ENCODE measurements at places on chromosomes 1 and 21.

DNA sequence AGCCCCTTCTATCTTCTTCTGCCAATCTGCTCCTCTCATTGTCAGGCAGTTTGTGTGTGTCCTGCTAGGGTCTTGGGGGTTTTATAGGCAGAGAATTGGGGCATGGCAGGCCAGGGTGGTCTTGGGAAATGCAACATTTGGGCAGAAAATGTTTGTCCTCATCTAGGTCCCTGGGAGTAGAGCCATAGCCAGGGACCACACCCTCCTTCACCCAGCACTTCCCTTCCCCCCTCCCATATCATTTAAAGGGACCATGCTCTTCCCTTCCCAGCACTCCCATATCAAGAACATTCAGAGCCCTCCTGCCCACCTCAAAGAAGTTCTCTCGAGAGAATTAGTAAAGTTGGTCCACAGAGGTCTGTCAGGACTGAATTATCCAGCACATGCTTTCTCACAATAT lies 41.7 kb downstream of the ZNF697 start:
- no peak for DNase-seq

- DNase-seq, result no peak
Measured at GRCh38 chr1:232319518-232320210, 310.3 kb downstream of the SIPA1L2 start.

DNA sequence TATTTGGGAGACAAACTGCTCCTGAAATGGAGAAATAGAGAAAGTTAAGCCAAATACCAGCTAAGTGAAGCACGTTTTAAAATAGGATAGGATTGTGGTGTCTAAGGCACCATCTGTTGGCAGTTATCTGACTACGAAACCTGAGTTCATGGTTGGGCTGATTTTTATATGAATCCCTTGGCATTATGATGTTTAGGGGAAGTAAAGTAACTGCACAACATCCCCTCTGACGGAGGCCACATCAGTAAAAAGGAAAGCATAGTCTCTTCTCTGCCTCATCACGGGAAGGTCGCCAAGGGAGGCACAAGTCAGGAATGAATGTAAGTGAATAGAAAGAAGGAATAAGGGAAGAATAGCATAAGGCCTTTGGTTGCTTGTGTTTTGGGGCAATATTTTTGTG lies 128.0 kb downstream of the PRRX1 start:
- no peak for DNase-seq

DNA sequence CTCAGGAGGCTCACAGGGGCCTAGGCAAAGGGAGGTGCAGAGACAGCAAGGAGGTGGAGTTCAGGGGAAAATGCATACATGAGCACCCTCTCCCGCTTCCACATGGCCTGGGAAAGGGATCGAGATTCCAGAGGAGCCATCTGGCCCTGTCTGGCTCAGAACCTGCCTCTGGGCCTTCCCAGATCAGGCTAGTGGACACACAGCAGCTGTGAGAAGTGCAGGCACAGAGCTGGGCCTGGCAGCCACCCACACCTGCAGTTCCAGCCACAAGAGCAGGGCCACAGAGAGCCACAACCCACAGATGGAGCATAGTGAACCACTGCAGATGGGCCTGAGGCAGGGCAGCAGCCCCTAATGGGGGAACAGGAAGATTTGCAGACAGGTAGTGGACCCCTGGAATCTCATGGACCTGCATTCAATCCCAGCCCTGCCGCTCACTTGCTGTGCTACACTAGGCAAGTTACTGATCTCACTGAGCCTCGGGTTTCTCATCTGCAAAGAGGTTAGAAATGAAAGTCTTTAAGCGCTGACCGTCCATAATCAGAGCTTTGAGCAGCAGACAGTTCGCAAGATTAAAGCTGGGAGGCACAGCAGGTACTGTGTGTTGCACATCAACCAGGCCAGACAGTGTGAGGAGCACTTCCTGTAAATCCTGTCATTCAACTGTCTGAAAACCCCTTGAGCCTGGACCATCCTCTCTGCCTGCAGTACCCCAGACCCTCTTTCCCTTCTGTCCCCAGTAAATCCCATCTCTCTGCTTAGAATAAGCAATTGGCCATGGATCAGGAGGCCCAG lies 58.0 kb downstream of the MATN1 start:
- DNase-seq, result no peak

- no peak for DNase-seq
Measured at GRCh38 chr1:10630661-10631120, 155.9 kb downstream of the PEX14 start.

DNA sequence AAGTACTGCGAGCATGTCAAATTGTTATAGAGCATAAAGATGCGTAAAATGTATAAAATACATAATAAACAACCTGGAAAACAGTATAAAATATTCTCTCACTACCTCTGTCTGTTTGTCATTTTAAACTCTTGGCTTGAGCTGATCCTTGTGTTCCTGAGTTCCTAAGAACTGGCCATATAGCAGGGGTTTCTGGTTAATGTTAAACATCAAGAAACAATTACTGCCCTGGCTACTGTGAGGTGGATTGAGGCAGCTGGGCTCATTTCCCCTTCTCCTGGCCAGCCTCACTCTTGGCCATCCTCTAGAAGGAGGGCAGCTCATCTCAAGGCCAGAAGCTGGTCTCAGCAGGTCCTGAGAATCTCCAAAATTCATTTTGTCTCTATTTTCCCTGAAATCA lies 297.3 kb upstream of the USP24 start:
- no peak for DNase-seq

DNA sequence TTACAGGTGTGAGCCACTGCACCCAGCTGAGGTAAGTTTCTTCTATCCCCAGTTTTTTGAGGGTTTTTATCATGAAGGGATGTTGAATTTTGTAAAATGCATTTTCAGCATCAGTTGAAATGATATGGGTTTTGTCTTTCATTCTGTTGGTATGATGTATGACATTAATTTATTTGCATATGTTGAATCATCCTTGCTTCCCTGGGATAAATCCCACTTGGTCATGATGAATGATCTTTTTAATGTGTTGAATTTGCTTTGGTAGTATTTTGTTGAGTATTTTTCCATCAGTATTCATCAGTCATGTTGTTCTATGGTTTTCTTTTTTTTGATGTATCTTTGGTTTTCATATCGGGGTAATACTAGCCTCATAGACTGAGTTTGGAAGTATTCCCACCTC lies 141.0 kb downstream of the RPS6KC1 start:
- peak; percentile 24 for DNase-seq

- DNase-seq, result no peak
Measured at GRCh38 chr1:116873680-116874271, 35.9 kb upstream of the PTGFRN start.

DNA sequence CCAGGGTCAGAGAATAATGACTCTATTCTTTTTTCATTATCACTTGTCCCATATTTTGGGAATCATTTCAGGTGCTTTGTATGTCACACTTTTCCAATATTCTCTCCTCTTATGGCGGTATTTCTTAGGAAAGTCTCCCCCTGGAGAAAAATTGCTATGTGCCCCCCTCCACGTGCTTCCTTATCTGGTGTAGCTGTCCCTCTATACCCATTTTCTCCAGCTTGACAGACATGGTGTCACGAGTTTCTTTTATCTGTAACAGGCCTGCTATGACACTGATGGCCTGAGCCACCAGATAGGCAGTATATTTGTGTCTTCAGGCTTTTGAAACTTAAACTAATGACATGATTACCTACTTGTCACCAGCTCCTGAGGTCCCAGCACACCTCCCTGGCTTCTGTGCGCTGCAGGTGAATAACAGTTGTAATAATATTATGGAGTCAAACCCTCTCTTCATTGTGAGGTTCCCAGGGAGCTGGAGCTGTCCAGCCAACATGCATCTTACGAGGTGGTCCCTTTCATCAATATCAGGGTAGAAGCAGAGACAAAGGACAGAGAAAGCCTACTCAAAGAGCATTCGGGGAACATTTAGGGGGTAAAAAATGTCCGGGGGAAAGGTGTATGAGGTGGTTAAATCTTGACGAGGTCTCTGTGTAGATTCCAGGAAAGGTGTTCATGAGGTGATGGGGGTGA lies 71.2 kb upstream of the DUSP10 start:
- DNase-seq, result no peak

DNA sequence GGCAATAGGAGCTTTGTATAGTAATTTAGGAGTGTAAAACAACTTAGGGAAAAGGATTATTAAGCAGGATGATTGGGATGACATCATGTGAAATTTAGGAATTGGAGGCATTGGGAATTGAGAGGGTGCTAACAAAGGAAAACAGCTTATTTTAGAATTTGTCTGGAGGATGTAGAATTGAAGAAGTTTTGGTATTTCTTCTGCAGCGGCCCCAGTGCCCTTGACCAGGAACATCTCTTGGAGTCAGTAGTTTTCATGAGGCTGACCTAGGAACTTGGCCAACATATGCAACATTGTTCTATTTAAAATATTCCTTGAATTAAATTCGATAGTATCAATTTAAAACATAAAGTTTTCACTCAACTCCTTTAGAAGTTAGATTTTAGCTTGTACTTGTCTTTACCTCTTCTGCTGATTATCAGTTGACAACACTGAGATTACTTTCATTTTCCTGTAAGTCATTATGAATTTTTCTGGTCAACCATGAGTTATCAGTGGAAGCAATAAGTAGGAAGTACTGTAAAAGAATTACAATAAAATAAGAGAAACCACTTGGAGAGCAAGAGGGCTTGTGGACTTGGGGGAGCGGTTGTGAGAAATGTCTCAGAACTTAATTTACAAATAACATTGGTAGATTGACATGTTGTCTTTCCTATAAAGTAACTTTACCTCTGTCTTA lies 52.8 kb downstream of the DYRK1A start:
- no peak for DNase-seq

DNA sequence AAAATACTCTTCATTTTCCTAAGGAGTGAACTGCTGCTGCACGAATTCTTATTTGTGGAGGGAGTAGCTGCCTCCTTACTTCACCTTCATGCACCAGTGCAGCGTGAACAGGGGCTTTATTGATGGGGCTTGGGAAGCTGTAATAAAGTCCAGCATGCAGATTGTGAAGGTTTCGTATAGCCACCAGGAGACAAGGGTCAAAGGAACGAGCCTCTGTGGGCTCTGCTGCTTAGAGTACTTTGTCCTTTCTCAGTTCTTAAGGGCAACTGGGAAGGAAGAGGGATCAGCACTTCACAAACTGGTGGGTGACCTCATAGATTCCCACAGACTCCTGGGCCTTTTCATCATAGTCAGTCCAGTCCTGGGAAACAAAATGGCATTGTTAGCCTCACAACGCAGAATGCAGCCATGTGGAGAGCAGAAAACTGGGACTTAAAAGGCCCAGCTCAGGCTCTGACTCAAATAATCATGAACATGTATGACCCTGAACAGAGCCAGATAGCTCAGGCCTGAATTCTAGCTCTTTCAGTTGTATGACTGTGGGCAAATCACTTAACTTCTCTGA lies 6.0 kb downstream of the CZIB start:
- no peak for DNase-seq

DNA sequence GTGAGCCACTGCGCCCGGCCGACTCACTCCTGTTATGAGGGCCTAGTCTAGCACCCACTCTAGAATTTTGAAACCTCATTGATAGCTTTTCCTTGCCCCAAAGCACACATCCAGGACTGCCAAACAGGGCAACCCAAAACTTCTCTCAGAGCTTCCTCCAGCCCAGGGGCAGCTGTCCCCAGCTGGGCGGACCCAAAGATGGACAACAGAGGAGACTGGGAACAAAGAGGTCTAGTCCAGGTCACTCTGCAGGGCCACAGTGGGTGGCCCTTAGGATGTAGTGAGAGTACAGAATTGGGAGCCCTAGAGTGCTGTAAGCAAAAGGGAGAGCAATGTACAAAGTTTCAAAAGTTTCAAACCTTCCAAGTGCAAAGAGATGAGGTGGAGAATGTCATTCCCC lies 1.2 kb downstream of the CD34 start:
- DNase-seq, result no peak

GRCh38 chr1:173248247-173248940 lies 41.3 kb upstream of the TNFSF4 start:
- DNase-seq, result no peak

- DNase-seq, result no peak
Measured at GRCh38 chr1:70899735-70900134, 147.9 kb downstream of the PTGER3 start.

GRCh38 chr1:14970115-14970798 lies 183.3 kb upstream of the TMEM51 start:
- peak; percentile 77 for DNase-seq

DNA sequence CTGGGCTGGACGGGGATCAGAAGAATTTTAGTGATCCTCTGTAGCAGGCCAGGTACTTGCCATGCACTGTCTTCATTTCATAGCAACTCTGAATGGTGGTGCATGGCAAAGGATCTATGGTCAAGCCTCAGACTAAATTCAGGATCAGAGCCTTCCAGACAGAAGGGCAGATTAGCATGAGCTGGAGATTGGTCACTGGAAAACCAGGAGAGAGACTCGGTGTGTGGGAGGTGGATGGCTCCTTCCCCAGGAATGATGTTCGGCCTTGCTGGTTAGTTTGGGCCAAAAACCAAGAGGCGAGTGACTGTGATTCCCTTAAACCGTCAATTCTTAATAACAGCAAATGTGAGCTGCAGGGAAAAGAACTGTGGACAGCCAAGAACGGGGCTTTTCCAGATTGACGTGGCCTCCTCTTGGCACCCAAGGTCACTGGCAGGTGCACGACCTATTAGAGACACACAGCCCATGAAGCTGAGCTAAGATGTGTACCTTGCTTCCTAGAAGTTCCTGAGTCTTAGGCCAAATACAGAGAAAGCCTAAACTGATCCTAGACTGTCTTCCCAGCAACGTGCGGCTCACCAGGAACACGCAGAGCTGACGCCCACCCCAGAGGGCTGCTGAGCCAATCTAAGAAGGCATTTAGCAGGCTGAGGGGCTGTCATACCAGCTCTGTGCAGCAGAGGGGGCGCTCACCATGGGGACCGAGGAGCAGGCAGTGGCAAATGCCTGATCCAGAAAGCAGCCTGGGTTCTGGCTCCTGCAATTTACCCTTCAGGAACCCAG lies 18.5 kb downstream of the ALDH4A1 start:
- peak; percentile 61 for DNase-seq

DNA sequence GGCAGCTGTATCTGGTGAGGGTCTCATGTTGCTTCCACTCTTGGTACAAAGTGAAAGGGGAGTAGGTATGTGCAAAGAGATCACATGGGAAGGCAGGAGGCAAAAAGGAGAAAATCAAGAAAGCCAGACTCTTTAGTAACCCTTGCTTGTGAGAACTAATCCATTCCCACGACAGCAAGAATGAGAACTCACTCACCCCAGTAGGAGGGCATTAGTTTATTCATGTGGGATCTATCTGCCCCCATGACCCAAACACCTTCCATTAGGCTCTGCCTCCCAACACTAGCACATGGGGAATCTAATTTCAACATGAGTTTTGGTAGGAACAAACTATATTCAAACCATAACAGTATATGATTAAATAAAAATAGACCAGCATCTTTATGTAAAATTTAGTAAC lies 57.6 kb downstream of the ZNHIT6 start:
- DNase-seq, result no peak

GRCh38 chr1:25890239-25891034 lies 14.9 kb upstream of the PAQR7 start:
- DNase-seq, result peak; percentile 81

DNA sequence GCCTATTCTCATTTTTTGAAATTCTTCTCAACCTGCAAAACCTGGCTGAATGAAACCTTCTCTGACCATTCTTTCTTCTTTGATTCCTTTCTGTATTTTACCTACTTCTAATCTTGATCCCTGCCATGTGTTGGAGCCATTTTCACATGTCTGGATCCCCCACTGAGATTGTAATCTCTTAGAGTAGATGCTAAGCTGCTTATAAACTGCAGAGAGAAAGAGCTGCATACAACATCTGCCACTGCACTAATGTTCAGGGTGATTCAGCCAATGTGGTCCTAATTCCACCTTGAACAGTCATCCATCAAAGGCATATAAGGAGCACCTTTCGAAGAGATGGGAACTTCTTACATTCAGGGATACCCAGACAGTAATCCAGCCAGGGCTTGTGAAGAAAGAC lies 16.2 kb upstream of the DAB1 start:
- DNase-seq, result no peak
